ENCODE measurements at places on chromosomes 5 and 9.

- DNase-seq: no peak
Observed at GRCh38 chr9:27703216-27703980, 130.1 kb upstream of the C9orf72 start.

GRCh38 chr9:109012009-109012875, 1.1 kb downstream of the CTNNAL1 start:
- no peak for DNase-seq

DNA sequence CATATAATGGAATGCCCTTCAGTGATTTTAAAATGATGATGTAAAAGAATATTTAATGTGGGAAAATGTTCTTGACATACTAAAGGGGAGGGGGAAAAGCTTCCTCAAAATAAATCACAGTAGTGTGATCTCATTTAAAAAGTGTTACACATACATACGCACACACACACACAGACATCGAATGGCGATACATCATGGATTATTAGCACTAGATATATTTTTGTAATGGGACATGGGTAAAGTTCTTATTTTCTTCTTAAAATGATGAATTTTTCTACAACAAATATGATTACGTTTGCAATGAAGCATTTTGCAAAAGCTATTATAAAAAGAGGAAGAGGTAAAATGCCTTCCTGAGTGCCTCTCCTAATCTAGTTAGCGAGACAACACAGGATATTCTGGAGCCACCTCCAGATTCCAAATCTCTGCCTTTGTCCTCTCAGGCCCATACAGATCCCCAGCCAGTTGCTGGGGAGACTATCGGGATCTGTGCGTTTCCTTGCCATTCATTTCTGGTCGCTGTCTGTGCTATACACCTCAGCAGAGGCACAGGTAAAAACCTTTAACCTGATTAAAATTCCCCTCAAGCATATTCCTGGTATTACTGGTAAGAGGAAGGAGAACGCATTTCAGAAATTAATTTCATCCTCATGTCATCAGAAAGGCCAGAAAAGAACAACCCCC, 69.6 kb downstream of the SLC28A3 start:
- no peak for DNase-seq

DNA sequence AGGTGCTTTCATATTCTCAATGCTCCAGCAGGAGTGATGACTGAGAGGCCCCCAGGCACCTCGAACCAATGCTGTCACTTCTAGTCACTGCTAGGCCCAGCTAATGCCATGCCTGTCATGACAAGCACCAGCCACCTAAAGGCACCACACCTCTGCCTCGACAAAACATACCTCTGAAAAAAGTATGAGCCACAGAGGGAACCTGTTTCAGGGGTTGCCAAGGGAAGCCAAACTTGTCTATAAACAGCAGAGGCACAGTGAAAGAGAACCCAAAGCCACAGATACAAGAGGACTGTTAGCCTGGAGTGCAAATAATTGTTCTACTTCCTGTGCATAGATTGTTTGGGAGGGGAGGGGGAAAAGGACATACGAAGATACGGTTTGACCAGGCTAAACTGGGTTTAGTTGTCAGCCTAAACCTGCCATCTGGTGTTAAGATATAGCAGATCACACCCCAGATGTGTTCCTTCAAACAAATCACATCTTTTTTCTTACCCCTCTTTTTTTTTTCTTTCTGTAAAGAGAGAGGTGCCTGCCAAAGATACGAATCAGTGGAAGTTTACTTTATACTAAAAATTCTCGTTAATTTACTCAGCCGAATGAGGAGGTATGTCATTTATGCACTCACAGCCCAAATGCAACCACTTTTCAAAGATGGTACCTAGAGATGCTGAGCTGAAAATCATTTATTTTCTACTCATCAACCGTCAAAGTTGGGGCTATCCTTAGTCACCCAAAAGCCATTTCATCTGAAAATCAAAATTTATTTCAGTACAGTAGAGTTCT, 45.7 kb downstream of the BNC2 start:
- no peak for DNase-seq

DNA sequence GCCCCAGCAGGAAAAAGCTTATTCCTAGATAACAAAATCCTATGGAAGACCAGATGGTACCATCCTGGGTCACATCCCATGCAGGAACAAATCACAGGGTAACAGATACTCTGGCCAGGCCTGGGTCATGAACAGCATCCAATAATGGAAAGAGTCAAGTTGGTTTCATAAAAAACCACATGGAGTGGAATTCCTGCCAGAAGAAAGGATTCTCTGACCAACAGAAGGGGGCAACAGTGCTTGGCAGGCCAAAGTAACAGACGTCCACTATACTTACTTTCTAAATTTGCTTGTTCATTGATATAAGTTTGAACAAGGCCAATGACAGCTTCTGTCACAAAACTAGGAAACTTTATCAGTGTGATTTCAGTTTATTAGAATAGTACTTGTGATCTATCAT, 273.5 kb downstream of the ARRDC3 start:
- no peak for DNase-seq

- DNase-seq: no peak
Observed at GRCh38 chr5:67215519-67216471, 19.2 kb upstream of the CD180 start.

GRCh38 chr5:168209244-168209995, 82.0 kb upstream of the WWC1 start:
- DNase-seq: no peak

DNA sequence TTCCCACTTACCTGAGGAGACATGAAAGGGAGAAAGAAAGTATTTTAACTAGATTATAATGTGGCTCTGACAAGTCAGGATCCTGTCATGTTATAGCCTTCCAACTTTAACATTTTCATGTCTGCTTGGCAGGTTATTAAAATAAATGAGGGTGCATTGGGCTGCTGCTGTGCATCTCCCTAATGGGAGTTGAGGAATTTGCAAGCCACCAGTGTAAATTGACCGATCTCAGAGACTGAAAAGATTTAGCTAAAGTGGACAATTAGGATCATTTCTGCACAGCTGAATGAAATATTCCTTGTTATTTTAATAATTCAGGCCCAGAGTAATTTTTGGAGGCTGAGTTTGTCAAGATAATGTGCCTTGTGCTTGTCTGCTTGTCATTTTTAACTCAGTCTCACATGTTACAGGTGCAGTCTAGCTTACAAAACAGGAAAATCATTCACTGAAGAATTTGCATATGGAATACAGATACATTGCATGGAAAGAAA, 366.3 kb upstream of the ADAMTS16 start:
- DNase-seq: no peak

DNA sequence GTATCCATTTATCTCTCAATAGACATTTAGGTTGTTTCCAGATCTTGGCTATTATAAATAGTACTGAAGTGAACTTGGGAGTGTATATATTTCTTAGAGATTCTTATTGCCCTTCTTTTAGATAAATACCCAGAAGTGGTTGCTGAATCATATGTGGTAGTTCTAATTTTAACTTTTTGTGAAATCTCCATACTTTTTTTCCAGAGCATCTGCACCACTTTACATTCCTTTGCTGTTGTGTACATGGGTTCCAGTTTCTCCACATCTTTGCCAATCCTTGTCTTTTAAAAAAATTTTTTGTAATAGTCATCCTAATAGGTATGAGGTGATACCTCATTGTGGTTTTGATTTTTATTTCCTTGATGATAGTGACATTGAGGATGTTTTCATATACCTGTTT, 303.7 kb downstream of the CCDC171 start:
- no peak for DNase-seq

- DNase-seq: no peak
Observed at GRCh38 chr5:43437062-43437660, 25.0 kb upstream of the CCL28 start.

- peak; percentile 17 for DNase-seq
Observed at GRCh38 chr5:150148117-150148927, 7.3 kb downstream of the PDGFRB start.

- DNase-seq: no peak
Observed at GRCh38 chr9:131618071-131618479, 72.8 kb downstream of the PRRT1B start.

- DNase-seq: no peak
Observed at GRCh38 chr9:106921341-106921899, 58.5 kb downstream of the ZNF462 start.

DNA sequence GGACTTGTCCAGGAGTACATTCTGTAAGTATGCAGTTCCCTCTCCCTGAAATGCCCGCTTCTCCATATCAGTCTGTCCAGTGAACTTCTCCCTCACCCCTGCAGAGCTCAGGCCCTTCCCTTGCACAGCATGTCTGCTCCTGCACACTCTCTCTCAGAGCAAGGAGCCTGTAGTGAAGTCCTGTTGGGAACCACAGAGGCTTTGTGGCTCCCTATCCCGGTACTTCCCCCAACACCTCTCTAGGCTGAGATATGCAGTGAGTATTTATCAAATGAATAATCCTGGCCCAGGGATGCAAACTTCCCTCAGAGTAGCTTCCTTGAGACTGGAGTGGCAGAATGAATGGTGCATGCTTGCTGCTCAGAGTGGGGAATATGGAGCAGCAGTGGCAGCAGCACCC, 48.8 kb downstream of the POC5 start:
- DNase-seq: no peak

- no peak for DNase-seq
Observed at GRCh38 chr9:83508067-83508466, 30.1 kb downstream of the FRMD3 start.

GRCh38 chr5:125848751-125849150, 574.5 kb upstream of the GRAMD2B start:
- no peak for DNase-seq

DNA sequence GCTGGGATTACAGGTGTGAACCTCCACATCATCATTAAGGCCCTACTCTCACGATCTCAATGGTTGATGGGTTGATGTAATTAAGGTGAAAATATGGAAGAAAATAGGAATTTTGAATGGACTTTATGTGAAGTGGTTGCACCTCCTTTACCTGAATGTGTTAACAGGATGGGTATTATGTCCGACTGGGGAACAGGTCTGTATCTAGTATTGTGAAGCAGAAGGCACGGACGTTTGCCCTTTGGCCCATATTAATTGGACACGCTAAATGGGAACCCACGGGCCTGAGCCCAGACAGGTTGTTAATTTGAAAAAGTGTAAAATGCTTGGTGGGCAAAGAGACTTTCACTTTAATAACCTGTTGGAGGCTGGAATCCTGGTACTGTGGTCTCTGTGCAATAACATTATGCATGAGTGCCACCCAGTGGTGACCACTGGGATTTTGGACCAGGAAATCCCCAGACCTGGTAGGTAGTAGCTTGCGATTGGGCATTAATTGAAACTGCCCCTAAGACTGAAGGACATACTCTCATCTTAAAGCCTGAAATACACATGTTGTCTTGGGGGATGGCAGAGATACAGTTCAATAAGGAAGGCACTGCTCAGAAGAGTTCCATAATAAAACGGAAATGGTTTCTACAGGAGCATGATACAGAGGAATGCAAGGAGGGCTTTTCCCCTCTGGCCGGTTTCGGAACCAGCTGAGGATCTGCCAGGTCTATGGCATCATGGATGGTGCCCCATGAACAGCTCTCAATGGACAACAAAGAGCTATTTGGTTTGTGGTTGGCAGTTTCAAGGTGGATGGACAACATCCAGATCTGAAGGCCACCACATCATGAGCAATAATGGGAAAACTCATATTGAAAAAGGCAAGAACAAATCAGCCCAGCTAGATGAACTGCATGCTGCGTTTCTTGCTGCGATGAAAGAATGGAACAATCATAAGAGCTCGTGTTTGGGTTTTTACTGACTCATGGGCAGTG, 26.2 kb upstream of the BICD2 start:
- DNase-seq: peak; percentile 80

DNA sequence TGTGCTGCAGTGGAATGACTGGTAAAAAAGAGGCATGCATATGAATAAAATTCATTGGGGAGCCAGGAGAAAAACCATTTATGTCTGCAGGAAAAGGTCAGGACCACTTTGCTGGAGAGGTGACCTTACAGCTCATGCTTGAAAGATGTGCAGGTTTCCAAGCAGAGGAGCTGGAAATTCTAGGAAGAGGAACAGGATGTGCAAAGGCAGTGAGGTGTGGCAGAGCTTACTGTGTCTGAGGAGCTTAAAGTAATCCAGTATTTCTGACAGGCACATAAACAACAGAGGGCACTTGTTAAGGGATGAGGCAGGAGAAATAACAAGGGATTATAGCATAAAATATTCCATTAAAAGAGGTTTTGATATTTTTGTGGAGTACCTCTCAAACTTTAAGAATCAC, 203.2 kb downstream of the CD180 start:
- DNase-seq: no peak

- DNase-seq: no peak
Observed at GRCh38 chr9:113882636-113883164, 6.6 kb downstream of the ZNF618 start.

DNA sequence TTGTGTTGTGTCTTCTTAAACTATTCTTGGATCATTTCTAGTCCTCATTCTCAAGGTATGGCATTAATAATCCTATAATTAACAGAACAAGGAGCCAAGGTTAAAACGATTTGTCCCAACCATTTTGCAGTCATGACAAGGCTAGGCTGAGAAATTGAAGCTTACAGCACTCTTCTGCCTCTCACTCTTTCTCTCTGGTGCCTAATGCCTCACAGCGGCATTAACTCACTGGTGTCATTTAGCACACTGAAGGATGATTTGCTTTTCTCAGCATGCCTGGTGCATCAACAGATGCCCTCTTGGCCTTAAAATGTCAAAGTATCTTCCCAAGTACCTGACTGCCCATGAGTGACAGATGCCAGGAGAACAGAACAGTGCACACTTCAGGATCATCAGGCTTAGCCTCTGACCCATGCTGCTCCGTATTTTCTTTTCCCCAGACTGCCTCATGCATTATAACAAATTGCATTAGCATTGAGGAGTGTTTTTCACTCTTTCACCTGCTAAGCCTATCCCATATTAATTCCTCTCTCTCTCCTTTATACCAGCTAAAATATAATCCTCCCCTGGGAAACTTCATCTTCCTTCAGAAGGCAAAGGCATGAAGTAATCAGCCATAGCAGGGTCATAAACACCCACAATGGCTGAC, 61.1 kb upstream of the SV2C start:
- no peak for DNase-seq

DNA sequence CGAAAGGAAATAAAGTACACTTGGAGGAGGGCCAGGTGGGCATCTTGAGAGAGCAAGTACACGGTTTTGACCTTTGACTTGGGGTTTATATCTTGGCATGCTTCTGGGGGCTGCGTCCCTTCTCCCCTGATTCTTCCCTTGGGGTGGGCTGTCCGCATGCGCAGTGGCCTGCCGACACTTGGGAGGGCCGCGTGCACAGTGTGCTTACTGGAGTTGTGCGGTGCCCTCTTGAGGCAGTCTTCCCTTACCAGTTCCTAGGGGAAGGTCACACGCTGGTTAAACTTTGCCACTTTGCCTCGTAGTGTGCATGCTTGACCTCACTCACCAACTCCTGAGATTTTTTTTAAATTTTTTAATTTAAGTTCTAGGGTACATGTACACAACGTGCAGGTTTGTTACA, 4.3 kb upstream of the CLPTM1L start:
- DNase-seq: no peak
